ENCODE measurements at places on chromosomes 7 and 10.

DNA sequence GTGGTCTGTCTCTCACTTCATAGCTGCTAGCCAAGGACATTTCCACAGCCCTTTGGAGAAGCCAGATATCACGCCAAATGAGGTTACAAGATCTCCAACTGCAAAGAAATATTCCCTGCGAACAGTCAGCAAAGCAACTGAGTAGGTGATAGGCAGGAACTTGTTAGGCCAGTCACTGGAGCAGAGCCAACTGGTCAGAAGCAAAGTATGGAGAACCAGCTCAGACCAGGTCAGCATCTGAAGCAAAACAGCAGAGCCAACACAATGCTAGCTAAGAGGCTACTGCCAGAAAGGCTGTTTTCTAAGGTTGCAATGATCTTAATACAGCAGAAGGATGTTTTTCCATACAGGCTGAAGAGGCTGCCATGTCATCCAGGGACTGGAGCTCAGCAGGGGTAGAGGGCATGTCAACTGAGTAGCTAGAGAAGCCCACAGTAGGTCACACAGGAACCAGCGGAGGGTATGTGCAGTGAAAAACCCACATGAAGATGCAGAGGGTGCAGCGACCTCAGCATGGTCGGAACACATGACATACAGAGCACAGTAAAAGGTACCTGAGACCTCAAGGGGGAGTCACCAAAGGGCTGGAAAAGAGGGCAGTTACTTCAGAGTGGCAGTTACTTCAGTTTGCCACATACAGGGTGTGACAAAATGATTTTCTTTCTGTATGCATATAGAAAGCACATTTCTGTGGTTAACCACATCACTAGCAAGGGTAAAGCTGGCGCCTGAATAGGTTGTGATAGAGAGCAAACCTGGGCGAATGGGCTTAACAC is 8.9 kb downstream of the SEC31B start:
- DNase-seq = no peak

GRCh38 chr10:76454506-76455140 is 1023.2 kb downstream of the LRMDA start:
- DNase-seq = no peak

DNA sequence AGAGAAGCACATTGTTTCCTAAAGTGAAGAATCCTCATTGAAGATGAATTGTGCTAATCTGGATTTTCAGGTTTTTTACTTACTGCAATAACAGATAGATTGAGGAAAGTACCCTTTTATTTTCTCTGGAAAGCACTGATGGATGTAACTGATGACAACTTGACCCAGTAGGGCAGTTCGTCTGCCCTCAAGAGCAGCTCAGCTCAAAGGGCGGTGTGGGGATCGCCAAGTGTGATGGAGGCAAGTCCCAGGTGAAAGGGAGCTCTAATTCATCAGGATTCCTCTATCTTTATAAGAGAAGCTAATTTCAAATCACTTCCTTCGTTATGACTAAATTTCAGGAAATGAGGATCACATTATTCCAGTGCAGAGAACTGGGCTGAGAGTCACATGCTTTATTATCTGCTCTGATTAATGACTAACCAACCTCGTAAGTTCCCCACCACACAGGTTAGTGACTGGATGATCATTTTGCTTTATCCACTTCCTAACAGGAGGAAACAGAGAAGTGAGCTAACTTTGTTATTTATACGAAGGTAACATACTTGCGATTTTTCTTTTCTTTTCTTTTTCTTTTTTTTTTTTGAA is 98.8 kb downstream of the PFKFB3 start:
- no peak for DNase-seq

- no peak for DNase-seq
Observed at GRCh38 chr10:97174941-97175340, 10.8 kb downstream of the SLIT1 start.

GRCh38 chr10:30825022-30825421 is 195.5 kb upstream of the LYZL2 start:
- no peak for DNase-seq

DNA sequence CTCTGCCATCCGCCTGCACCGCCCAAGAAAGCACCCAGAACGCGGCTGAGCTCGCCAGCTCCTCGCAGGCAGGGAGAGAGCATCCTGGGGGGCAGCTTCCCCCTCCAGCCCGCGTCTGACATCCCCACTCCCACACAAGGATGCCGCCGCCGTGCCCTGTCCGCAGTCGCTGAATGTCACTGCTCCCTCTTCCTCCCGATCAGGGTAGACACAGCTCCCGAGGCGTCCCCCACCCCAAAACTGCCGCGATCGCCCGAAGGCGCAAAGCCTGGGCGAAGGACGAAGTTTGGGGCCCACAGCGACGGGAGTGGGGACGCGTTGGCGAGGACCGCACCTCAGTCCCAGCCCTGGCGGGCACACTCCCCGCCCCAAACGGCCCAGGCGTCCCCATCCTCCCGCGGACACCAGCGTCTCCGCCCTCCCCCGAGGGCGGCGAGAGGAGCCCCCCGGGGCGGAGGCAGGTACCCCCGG is 1.5 kb upstream of the KAT6B start:
- DNase-seq = peak; percentile 41

GRCh38 chr7:9028012-9028411 is 594.6 kb downstream of the NXPH1 start:
- DNase-seq = no peak

- DNase-seq = peak; percentile 31
Observed at GRCh38 chr7:129664029-129665012, 52.8 kb downstream of the NRF1 start.

DNA sequence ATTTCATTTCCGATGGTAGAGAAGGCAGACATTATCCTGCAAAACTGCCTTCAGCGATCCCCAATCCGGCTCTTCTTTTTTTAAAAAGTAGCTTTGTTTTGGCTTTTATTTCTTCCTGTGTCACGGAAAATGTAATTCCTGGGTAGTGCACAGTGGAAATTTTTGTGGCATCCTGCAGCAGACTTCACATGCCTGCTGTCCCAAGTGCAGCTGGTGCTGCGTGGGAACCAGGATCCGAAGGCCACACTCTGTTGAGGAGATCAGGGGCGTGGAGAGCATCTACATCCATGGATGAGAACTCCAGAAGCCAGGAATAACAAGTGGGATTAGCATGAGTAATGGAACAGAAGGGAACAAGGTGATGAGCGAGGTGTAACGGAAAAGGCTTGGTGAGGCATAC is 4.6 kb downstream of the VWA2 start:
- DNase-seq = no peak

GRCh38 chr10:28250782-28251181 is 52.1 kb downstream of the MPP7 start:
- peak; percentile 31 for DNase-seq

DNA sequence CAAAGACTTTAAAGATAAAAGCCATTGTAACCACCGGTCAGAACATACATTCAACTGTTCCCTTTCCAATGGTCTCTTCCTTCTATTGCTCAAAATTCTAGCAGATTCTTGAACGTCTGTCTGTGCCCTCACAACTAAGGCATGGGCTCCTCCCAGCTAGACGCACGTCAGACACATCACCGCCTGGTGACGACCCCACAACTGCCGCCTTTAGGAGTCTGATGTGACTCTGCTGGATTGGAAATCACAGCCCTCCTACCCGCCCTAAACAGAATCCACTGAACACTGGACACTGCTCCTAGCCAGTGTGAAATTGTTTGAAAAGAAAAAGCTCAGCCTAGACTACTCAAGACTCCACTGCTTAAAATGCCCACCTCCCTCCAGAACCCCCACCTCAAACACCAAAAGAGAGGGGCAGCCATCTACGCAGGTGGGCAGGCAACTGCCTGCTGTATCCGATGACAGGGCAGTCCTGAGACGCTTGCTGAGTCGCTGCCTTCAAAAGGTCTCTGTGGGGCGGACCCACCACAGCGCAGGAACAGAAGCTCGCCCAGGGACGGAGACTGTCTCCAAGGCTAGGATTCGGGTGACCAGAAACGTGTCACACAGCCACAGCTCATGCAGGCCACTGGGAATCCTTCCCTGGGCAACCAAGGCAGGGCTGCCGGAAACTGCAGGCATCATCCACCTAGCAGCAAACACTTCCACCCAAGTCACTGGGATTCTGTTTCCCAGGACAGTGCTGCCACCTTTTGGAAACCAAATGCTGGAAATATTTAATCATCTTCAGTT is 34.7 kb downstream of the GSDME start:
- no peak for DNase-seq

DNA sequence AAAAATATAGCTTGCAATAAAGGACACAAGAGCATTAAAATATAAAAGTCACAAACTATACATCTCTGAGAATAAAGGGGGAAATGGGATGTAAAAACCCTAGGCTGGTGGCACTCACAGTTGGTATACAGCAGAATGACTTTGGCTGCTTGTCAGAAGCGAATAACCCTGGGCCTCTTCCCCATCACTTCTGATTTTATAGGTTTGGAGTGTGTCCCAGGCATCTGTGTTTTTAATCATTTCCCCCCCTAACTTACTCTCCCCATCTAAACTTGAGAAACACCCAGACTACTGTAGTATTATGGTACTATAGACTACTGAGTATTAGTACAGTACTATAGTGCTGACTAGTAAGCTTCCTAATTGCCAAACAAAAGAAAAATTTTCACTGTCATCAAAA is 1.8 kb upstream of the RPA3 start:
- no peak for DNase-seq

DNA sequence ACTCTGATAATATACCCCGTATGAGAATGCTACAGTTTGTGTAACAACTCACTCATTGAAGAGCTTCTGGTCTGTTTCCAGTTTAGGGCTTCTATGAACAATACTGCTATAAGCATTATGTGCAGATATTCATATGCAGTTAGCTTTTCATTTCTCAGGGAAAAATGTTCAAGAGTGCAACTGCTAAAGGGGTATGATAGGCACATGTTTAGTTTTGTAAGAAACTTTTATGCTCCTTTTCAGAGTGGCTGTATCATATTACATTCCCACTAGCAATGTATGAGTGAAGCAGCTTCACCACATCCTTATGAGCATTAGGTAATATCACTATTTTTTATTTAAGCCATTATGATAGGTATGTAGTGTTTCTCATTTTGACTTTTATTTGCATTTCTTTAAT is 182.6 kb upstream of the CXCL12 start:
- DNase-seq = no peak

- no peak for DNase-seq
Observed at GRCh38 chr10:79351332-79351731, 4.1 kb downstream of the PPIF start.

DNA sequence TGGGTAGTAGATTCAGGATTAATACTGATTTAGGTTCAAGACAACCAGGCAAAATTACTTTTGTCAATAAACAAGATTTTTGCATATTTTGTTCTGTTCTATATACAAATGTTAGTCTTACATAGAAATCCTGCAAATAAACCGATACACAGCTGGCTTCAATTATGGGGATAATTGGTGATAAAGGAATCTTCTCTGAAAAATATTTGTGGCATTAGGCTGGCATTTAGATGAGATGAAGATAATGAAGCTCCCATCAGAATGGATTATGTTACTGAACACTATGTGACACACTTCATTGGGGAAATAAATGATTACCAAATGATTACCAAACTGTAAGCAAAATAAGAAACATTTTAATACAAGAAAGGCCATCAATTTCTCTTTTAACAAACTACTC is 65.8 kb downstream of the NT5C2 start:
- DNase-seq = no peak

DNA sequence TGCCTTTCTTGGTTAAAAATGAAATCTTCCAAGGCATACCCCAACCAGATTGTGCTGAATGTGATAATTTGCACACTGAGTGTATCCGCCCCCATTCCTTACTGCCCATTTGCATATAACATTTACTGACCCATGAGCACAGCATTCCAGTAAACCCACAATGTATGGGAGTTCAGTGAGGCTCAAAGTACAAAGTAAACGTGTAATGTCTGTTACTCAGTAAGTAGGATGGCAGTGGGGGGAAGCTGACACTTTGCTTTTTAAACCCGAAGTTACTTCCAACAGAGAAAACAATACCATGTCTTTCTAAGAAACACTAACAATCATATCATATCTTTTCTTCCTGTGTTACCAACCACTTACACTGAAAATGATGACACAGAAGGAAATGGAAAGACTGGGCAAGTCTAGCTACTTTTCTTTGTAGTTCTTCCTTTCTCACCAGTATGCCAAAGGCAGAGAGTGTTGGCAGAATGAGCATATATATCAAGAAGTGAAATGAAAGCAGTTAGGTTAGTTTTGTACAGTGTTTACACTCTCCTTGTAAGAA is 27.1 kb upstream of the SOSTDC1 start:
- DNase-seq = peak; percentile 55

DNA sequence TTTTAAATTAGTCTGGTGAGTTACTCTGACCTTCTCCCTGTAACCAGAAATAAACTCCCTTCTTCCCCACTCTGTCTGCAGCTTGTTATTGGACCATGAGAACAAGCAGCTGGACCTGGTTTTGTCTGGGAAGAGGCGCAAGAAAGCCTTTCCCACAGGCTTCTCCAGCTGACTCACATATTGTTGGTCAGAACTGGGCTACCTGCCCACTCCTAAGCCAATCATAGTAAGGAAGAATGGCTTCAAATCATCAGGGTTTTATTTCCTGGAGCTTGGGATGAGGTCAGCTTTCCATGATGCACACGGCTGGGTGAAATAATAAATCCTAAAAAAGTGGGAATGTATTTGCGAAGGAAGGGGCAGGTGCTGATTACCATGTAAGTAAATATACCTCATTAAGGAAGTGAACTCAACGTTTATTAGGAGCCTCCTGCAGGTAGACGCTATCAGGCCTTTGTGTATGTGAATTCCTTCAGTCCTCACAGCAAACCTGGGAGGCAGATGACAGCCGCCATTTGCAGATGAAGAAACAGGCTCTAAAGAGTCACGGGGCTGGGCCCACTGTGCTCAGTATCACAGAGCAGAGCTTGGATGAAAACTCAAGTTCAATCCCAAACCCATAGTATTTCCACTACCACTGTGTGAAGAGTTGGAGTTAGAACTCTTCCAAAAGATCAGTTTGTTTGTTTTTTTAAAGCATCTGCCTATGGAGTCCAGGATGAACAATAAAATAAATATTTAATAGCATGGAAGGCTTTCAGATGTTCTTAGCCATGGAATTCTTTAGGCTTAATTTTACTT is 32.8 kb downstream of the IL15RA start:
- DNase-seq = no peak

DNA sequence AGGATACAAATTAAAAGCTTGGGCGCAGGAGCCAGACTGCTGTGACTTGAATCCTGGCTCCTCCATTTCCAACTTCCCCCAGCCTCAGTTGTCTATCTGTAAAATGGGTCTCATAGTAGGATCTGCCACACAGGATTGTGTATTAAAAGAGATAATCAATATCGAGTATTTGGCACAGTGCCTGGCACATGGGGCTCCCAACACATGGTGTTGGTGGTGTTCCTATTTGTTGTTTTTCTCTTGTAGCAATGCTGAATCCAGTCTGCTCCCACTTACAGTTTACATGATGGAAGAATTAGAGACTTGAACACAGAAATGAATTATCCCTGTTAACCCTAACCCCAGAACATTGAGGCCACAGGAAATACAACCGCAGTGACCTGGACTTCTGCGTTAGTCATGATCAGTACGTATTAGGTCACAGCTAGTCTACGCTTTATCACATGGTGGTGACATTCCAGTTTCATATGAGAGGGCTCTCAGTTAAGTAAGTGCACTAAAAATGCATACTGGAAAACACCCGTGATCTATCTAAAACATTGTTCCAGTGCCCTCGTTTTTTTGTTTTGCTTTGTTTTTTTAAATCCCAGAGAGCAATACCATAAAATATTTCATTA is 169.5 kb upstream of the KLF14 start:
- DNase-seq = no peak

GRCh38 chr7:138951953-138952352 is 29.2 kb downstream of the KIAA1549 start:
- DNase-seq = no peak

- DNase-seq = no peak
Observed at GRCh38 chr10:60604342-60604741, 173.9 kb upstream of the CDK1 start.

Data from bone marrow (tissue), 2 donors.